Stimulated activated CD4-positive, alpha-beta T cell treated with anti-CD3 and anti-CD28 coated beads, Interleukin-15, amount 100 ng/mL, for 24 hours (primary cell): ENCODE measurements at places on chromosomes 7 and 10.

DNA sequence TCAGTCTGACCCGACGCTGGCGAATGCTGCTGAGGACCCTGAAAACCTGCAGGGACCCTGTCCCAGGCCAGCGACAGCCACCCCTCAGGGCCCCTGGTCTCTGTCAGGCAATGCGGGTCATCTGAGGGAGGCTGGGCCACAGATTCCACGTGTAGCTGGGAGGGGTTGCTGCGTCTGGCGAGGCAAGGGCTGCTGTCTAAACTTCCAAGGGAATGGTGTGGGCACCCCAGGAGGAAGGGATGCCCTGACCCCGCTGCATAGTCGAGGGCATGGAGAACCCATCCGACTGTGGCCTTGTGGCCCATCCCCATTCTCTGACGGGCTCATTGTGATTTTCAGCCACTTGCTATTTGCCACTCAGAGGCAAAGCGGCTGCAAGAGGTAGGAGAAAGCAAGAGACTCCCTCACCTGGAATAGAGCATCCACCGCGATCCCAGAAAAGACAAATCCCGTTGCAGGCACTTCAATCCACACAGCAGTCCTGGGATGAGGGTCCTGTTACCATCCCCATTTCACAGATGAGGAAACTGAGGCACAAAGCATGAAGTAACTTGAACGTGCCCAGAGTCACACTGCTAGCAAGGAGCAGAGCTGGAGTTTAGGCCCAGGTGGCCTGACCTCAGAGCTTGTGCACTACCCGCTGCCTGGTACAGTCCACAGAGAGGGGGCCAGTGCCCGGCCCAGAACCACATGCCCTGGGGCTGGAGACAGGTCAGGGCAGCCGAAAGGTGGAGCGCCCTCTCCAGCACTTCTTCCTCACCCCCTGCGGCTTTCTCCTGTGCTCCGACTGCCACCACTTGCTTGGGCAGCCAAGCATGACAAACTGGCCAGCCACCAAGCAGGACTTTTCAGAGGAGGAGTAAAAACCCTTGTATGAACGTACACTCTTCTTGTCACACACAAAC is 163.8 kb upstream of the KLF14 start:
- no peak for DNase-seq

GRCh38 chr10:53370347-53370746 is 597.8 kb upstream of the MBL2 start:
- DNase-seq, result no peak

DNA sequence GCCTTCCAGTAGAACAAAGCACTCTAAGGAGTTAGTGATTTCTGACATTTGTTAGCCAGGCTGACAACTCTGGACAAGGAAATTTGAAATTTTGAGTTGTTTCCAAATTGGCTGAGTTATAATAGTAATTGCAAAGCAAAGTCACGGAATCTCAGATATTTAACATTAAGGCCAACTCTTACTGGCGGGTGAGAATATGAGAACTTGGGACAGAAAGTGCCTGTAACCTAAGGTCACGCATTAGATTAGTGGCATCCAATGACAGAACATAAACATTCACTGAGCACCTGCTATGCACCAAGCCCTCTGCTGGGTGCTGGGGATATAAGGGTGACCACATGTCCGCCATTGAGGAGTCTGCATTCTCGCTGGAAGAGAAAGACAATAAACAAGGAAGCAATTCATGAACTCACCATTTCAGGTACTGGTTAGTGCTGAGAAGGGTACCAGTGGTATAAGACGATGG is 45.5 kb upstream of the CHST15 start:
- no peak for DNase-seq

DNA sequence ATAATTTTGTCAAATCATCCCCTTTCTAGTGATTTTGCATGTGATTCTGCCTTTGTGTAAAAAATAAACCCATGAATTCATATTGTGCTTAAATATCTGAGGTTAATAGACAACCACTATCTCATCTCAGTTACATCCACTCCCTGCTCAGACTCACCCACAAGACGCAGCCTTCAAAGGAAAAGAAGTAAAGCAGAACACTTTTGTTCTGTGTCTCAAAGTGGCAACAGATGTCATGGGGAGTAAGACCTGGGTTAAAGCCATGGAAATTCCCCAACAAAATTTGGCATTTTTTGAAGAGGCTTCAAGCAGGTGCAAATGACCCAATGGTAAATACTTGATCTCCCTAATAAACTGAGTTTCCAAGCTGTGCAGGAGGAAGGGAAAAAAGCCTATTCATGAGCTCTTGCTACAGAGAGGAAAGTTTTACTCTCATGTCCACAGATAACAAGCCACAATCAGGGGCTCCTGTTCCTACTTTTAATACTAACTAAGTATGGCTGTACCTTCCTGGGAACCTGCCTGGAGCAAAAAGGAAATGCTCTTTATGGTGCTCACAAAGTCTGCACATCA is 4.7 kb downstream of the CYP3A7 start:
- no peak for DNase-seq

DNA sequence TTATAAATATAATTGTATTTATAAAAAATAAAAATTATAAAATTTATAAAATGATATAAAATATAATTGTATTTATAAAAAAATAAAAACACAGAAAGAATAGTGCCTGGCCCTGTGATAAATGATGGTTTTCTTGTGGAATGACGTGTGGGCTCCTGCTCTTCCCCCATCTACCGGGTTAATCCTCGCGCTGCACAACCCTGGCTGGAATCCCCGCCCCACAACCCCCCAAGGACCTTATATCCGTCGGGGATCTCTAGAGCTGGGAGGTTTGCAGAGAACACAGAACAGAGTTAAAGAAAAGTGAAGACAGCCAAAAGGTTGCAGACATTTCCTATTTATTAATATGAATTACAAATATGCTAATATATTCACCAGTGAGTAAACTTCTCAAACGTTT is 95.4 kb upstream of the NPS start:
- DNase-seq, result no peak
